ENCODE measurements at places on chromosomes 2 and 18. TPM values are rescaled to one million over a fixed set of nuclear protein-coding genes. Genes with fewer than 3 reads are reported as not detected.

The PROKR1 gene
- total RNA-seq: 2.8 TPM

The PJVK gene
- total RNA-seq: 11.0 TPM

The YPEL5 gene
- 82.3 TPM for total RNA-seq

The KCNE4 gene
- total RNA-seq: 0.94 TPM

The ZNF521 gene
- total RNA-seq: 20.0 TPM

The MYCN gene
- total RNA-seq: 75.1 TPM

The FAM168B gene
- total RNA-seq: 121 TPM

The TXNDC2 gene
- total RNA-seq: not detected

The ZNF532 gene
- 312 TPM for total RNA-seq

The CNTNAP5 gene
- 65.1 TPM for total RNA-seq

The RAB6C gene
- total RNA-seq: 0.63 TPM

The NT5C1B gene
- total RNA-seq: not detected

The ANKMY1 gene
- total RNA-seq: 27.9 TPM

The ZNF804A gene
- total RNA-seq: 24.1 TPM

The ERICH2 gene
- not detected for total RNA-seq

The KRTCAP3 gene
- total RNA-seq: not detected

The KCNIP3 gene
- 15.3 TPM for total RNA-seq

The ZNF638 gene
- total RNA-seq: 570 TPM

The GREB1 gene
- 3.8 TPM for total RNA-seq

The CHRNG gene
- total RNA-seq: not detected

The EVA1A gene
- total RNA-seq: not detected

The REL gene
- total RNA-seq: 10.6 TPM

The GPR35 gene
- 2.5 TPM for total RNA-seq

The TSPYL6 gene
- total RNA-seq: 0.31 TPM

The TBR1 gene
- total RNA-seq: 132 TPM

The YWHAQ gene
- 526 TPM for total RNA-seq

The STAT4 gene
- 6.3 TPM for total RNA-seq

The SH3BP4 gene
- 14.4 TPM for total RNA-seq

The TDRD15 gene
- total RNA-seq: not detected

The ZDBF2 gene
- total RNA-seq: 34.4 TPM

The POTEC gene
- 0.31 TPM for total RNA-seq

The GPBAR1 gene
- total RNA-seq: not detected

The VWA3B gene
- 1.3 TPM for total RNA-seq
